Endothelial cell (in vitro differentiated cells): ENCODE measurements at places on chromosomes 6 and 20.

GRCh38 chr20:58184984-58185383 is 43.5 kb downstream of the ANKRD60 start:
- DNase-seq: no peak
- H3K27me3 ChIP-seq: peaks cover 2% of the 10 kb centered on the region
- no peaks in the 10 kb centered on the region for H3K4me1 ChIP-seq
- no peak overlapping the region for H3K4me3 ChIP-seq
- no peak overlapping the region for H3K27ac ChIP-seq
- peaks cover 4% of the 10 kb centered on the region for H3K36me3 ChIP-seq

DNA sequence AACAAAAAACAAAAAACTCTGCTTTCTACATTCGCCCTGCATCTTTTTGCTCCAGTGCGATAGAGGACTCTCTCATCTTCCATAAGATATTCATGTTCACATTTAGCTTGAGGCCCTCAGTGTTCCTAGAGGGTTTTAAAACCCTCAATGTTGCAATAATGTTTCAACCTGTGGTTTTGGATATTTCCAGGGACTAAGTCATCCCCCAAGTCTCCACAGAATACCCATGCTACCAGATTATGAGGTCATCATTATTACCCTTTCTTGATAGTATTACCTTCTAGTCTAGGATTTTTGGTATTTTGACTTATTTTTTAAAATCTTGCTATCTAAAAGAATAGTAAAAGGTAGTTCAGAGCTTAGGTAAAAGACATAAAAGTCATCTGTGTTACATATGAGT is 480.5 kb upstream of the ID4 start:
- H3K36me3 ChIP-seq: no peaks in the 10 kb centered on the region
- H3K4me3 ChIP-seq: no peak overlapping the region
- DNase-seq: no peak

GRCh38 chr20:1001116-1001515 is 995 bp downstream of the RSPO4 start:
- peaks cover 10% of the 10 kb centered on the region for H3K4me1 ChIP-seq
- H3K27ac ChIP-seq: no peak overlapping the region
- no peaks in the 10 kb centered on the region for H3K36me3 ChIP-seq
- H3K4me3 ChIP-seq: no peak overlapping the region

DNA sequence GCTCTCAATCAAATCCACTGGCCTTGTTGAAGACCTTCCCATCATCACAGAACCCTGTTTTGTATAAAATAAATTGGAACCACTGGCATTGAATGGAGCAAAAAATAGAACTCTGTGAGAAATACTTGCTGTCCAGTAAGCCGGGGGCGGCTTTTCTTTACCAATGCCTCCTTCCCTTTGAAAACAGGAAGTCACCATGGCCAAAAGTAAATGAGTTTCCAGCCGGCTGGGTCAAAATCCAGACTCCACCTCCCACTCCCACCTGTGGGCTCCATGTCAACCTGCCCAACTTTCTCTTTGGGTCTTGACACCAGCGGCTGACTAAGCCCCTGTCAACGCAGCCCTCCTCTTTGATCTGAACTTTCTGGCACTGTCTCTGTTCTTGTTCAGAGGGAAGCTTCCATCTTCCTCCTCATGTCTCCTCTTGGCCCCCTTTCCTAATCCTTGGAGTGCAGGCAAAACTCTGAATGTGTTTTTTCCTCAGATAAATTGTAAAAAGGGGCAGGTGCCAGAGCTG is 95.2 kb downstream of the TFAP2C start:
- H3K36me3 ChIP-seq: no peaks in the 10 kb centered on the region
- H3K27ac ChIP-seq: no peak overlapping the region
- H3K4me3 ChIP-seq: no peak overlapping the region
- peaks cover 12% of the 10 kb centered on the region for H3K4me1 ChIP-seq

- H3K27me3 ChIP-seq: no peaks in the 10 kb centered on the region
- H3K36me3 ChIP-seq: no peaks in the 10 kb centered on the region
- no peak overlapping the region for H3K4me3 ChIP-seq
- no peaks in the 10 kb centered on the region for H3K4me1 ChIP-seq
- no peak for DNase-seq
These were observed 465.2 kb upstream of the CITED2 start for GRCh38 chr6:139839506-139840156.

GRCh38 chr20:1820138-1821079 is 74.8 kb upstream of the SIRPA start:
- no peak overlapping the region for H3K4me3 ChIP-seq
- no peak overlapping the region for H3K27ac ChIP-seq
- H3K4me1 ChIP-seq: peaks cover 71% of the 10 kb centered on the region

- H3K36me3 ChIP-seq: peaks cover 16% of the 10 kb centered on the region
- H3K27ac ChIP-seq: no peak overlapping the region
- H3K27me3 ChIP-seq: no peaks in the 10 kb centered on the region
- H3K4me1 ChIP-seq: no peaks in the 10 kb centered on the region
- no peak for DNase-seq
These were observed 63.8 kb upstream of the DYNLRB1 start for GRCh38 chr20:34452281-34452982.

GRCh38 chr20:55882910-55883309 is 122.4 kb downstream of the CBLN4 start:
- no peak overlapping the region for H3K4me3 ChIP-seq
- H3K4me1 ChIP-seq: no peaks in the 10 kb centered on the region
- no peak overlapping the region for H3K27ac ChIP-seq
- peaks cover 4% of the 10 kb centered on the region for H3K27me3 ChIP-seq
- no peak for DNase-seq

DNA sequence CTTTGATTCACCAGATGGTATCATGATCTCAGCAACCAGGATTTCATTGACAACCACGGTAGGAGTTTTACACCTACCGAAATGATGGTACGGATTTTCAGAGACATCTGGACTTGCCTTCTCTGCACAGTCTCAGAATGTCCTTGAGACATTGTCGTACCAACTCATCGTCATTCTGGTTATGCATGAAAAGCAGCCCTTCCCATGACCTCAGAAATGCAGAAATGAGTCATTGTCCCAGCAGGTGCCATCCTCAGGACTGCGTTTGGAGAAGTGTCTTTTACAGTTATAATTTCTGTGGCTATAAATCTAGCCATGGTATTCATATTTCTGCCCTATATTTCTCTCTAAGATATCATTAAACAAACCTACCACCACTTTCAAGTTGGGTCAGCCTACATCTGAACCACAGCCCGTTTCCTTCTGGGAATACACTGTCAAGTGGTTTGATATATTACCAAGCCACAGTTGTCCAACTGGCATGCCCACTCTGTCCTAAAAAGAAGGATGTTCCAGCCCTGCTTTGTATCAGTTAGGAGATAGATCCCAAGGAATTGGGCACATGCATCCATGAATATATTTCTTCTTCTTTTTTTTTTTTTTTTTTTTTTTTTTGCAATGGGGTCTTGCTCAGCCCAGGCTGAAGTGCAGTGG is 7.5 kb upstream of the BFSP1 start:
- H3K4me3 ChIP-seq: no peak overlapping the region
- no peak for DNase-seq
- no peaks in the 10 kb centered on the region for H3K36me3 ChIP-seq
- H3K4me1 ChIP-seq: peaks cover 8% of the 10 kb centered on the region

- no peaks in the 10 kb centered on the region for H3K36me3 ChIP-seq
- no peak overlapping the region for H3K4me3 ChIP-seq
- no peak for DNase-seq
- H3K27me3 ChIP-seq: no peaks in the 10 kb centered on the region
- H3K27ac ChIP-seq: no peak overlapping the region
- no peaks in the 10 kb centered on the region for H3K4me1 ChIP-seq
These were observed 133.3 kb downstream of the TFAP2C start for GRCh38 chr20:56762401-56762800.
